Stimulated activated naive B cell treated with anti-CD40 and anti-IgM and Interleukin-4, amounts not matched to agents 10 μg/mL and 1 μg/mL and 100 μg/mL, for 72 hours (primary cell): ENCODE measurements at places on chromosomes 3 and 15.

- no peak overlapping the region for H3K4me3 ChIP-seq
- H3K27me3 ChIP-seq = no peaks in the 10 kb centered on the region
- H3K27ac ChIP-seq = no peak overlapping the region
- H3K4me1 ChIP-seq = no peaks in the 10 kb centered on the region
- DNase-seq = no peak
- no peaks in the 10 kb centered on the region for H3K36me3 ChIP-seq
Measured at GRCh38 chr3:40827226-40827625, 302.5 kb downstream of the ZNF621 start.

GRCh38 chr3:32391643-32392535 is at the start of gene CMTM7:
Gene CMTM7 (plus strand): TSS chr3:32391853. CDS start chr3:32391907, 54 bp downstream.
- H3K27ac ChIP-seq = peak within 1 kb of the TSS; percentile 99
- peaks cover 55% of the 10 kb centered on the region for H3K4me1 ChIP-seq
- peak within 1 kb of the TSS; percentile 99 for H3K4me3 ChIP-seq
- peaks cover 24% of the 10 kb centered on the region for H3K36me3 ChIP-seq
- no peaks in the 10 kb centered on the region for H3K27me3 ChIP-seq

DNA sequence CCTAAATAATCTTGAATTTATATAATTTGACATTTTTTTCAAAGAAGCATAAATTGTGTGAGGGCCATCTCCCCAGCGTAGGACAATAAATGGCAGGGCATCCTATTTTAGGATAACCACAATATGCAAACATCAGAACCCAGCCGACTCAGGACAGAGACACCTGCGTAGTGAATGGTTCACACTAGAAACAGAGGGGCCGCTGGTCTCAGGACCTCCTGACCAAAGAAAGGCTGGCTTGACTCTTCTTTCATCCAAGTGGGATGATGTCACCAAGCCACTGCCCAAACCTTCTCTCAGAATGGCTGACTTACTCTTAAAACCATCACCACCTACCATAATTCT is 162.1 kb downstream of the FOXP1 start:
- H3K4me3 ChIP-seq = peak overlapping the region; percentile 75
- peak overlapping the region; percentile 96 for H3K27ac ChIP-seq
- no peaks in the 10 kb centered on the region for H3K27me3 ChIP-seq
- DNase-seq = no peak

- no peak for DNase-seq
- peaks cover 21% of the 10 kb centered on the region for H3K4me1 ChIP-seq
- no peak overlapping the region for H3K4me3 ChIP-seq
- H3K27ac ChIP-seq = no peak overlapping the region
- no peaks in the 10 kb centered on the region for H3K36me3 ChIP-seq
- peaks cover 49% of the 10 kb centered on the region for H3K27me3 ChIP-seq
Measured at GRCh38 chr3:186097317-186097662, 11.6 kb downstream of the ETV5 start.

- H3K36me3 ChIP-seq = peaks cover 7% of the 10 kb centered on the region
- peaks cover 39% of the 10 kb centered on the region for H3K27me3 ChIP-seq
- H3K4me1 ChIP-seq = peaks cover 8% of the 10 kb centered on the region
- no peak for DNase-seq
Measured at GRCh38 chr3:152834191-152834775, 648 bp upstream of the P2RY1 start.

DNA sequence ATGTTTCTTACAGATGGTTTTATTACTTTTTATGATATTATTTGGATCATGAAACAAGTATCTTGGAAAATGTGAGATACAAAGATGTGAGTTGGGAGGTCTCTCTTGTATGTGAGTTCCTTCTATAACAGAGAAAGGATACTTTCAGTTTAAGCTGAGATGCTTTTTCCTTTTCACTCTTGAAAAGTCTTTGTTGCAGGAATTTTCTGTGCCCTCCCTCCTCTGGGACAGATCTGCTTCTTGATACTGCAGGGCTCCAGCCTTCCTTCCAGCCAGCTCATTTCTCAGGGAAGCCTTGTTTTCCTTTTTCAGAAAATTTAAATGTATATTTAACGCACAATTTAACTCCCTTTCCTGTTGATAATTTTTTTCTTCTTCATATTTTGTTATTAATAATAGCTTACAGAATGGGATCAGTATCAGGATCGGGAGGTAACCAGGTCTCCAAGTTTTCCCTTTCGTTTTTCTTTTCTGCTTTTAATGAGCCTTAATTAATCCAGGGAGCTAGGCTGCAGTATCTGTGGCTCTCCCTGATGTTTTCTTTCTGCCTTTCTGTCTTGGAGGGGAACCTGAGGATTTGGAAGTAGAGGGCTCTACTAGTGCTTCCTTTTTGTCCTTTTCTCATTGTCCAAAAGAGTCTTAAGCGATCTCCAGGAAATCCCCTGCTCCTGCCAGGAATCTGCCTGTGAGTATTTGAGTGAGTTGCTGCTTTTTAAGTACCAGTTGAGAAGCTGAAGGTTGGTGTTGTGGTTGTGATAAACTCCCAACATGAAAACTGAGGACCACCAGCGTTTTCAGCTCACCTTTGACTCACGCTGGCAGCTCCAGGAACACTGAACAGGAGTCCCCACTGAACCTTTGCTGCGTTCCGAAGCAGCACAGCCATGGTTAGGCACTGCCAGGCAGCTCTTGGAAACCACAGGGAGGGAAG is 105.7 kb downstream of the IGF1R start:
- no peaks in the 10 kb centered on the region for H3K27me3 ChIP-seq
- DNase-seq = no peak
- H3K4me3 ChIP-seq = no peak overlapping the region
- peaks cover 8% of the 10 kb centered on the region for H3K4me1 ChIP-seq

GRCh38 chr3:74139648-74140047 is 474.8 kb downstream of the CNTN3 start:
- H3K27me3 ChIP-seq = no peaks in the 10 kb centered on the region
- H3K36me3 ChIP-seq = no peaks in the 10 kb centered on the region
- no peak overlapping the region for H3K4me3 ChIP-seq

DNA sequence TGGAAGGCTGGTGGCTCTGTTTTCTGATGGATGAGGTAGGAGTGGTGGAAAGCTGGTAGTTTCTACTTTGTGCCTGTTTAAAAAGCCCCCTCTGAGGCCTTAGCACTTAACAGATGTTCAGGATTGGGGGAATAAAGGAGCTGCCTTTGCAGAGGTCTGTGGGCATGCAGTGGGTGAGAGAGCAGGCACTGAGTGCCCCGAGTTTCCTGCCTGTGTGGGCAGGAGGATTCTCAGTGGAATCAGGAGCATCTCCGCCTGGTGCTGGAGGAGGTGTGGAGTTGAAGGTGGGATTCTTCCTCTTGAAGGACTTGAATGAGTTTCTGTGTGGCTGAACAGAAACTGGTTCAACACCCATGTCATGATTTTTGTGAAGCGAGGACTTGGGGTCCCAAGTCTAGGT is 74.3 kb downstream of the IGF1R start:
- H3K36me3 ChIP-seq = no peaks in the 10 kb centered on the region
- H3K4me3 ChIP-seq = no peak overlapping the region
- H3K27me3 ChIP-seq = no peaks in the 10 kb centered on the region
- H3K27ac ChIP-seq = no peak overlapping the region
- DNase-seq = no peak

DNA sequence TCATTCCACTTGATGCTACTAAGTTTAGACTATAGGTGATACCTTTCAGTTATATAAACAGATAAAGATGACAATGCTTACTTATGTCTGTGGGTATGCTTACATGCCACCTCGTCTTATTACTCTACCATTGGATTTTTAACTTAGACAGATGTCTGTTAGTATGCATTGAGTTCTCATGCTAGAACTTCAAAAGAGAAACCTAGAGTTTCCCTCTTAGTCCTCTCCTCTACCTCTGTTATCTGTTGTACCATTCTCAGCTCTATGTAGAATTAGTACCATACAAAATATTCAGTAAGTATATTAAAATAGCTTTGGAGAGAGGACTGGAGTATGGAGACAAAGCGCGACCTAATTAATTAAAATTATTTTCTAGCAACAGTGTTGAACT is 111.3 kb downstream of the BBX start:
- DNase-seq = no peak
- H3K27me3 ChIP-seq = no peaks in the 10 kb centered on the region
- peaks cover 28% of the 10 kb centered on the region for H3K4me1 ChIP-seq
- no peak overlapping the region for H3K4me3 ChIP-seq
